Stimulated activated CD8-positive, alpha-beta memory T cell treated with anti-CD3 and anti-CD28 coated beads, Interleukin-12 subunit alpha, Interleukin-12 subunit beta, amount 100 ng/mL, for 4 hours (primary cell): ENCODE measurements at places on chromosomes 1 and 21.

GRCh38 chr1:27963393-27963792 is 3.6 kb downstream of the XKR8 start:
- no peak for DNase-seq

DNA sequence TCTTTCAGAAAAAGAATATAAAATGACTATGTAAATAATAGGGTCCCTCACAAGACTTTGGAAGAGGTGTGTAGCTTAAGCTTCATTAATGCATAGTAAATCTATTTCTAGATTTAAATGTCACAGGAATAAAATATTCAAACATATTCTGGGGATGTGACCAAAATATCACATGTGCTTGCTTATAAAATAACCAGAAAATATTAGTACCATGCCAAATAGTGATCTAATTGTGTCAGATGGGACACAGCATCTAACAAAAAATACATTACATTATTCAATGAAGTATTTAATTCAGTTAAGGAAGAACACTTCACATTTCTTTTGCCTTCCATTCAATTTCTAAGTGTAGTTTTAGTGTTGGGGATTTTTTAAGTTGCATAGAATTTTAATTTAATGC is 179.5 kb downstream of the LRRC40 start:
- no peak for DNase-seq

DNA sequence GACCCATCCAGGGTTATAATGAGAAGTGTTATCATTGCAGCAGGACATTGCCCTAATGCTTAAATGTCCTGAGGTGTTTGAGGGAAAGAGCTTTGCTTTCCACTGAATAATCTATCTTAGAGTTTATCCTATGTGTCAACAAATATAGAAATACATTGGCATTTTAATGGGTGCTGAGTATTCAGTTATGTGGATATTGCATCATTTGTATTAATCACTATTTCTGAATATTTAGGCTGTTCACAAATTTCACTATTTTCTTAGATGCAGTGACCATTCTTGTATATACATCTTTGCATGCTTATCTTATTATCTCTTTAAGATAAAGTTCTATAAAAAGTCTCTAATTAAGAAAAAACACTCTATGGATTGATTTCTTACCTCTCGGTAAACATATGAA is 18.2 kb downstream of the TRIM67 start:
- DNase-seq, result no peak

GRCh38 chr1:236685205-236685916 is 938 bp upstream of the ACTN2 start:
- no peak for DNase-seq
